SJSA1 (cell line): ENCODE measurements at places on chromosomes 5 and 9.

DNA sequence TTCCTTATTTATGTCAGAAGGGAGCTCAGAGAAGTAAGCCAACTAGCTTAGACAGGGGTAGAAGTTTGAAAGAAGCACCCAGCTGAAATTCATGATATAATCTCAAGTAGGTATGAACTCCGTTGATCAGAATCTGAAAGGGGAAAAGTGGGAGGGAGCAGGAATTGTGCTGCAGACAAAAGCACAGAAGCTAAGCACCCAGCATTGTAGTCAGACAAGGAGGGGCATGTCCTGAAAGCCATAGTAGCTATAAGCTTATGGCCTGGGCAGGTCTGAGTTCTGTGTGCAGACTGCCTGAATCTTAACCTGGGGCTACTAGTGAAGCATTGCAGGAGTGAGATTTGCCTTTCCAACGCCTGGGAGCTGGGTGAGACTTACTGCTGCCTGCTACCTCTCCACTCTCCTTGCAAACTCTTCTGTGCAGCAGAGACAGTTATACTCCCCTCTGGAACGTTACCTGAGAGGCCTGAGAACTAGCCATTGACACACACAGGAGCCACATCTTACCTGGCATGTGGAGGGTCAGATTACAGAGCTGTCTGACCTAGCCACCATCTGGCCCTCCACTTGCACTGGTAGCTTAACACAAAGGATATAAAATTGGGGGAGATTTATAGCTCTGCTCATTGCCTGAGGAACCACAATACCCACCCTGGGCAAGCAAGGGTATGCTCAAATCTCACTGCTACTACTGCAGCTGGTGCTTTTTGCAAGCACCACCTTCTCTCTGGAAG is 9.8 kb upstream of the CYLC2 start:
- DNase-seq: no peak

GRCh38 chr9:118038713-118039112 is 334.5 kb downstream of the TLR4 start:
- DNase-seq: no peak

- no peak for DNase-seq
Observed at GRCh38 chr9:9395539-9395938, 1217.3 kb downstream of the PTPRD start.

DNA sequence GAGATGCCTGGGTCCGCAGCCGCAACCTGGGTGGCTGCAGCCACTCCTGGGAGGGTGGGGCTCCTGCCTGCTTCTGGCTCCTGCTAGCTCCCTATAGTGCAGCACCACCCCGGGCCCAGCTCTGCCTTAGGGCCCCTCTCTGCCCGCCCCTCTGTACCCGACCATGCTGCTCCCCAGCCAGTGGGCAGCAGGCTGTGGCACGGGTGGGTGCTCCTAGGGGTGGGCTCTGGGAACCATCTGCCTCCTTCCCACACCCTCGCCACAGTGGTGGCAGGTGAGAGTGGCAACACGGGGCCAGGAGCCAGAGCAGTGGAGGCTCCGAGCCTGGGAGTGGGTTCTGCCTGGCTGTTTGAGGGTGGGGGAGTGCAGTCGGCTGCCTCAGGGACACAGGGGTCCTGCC is 7.8 kb upstream of the MTMR12 start:
- DNase-seq: no peak

DNA sequence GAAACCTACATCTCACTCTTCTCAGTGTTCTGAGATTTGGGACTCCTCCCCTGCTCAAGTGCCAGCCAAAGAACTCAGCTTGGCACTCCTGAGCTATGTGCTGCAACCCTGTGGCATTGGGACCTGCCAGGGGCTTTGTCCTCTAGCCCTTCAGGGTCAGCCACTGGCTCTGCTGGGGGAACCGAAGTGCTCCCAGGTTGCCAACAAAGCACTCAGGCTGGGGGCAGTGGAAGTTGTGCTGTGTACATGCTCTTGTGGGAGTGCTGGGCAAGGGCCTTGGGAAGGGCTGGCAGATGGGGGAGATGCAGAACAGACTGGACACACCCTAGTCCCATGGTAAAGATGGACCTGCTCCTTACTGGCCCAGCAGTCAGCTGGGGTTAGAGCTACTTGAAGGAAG is 498.6 kb downstream of the CAAP1 start:
- no peak for DNase-seq

DNA sequence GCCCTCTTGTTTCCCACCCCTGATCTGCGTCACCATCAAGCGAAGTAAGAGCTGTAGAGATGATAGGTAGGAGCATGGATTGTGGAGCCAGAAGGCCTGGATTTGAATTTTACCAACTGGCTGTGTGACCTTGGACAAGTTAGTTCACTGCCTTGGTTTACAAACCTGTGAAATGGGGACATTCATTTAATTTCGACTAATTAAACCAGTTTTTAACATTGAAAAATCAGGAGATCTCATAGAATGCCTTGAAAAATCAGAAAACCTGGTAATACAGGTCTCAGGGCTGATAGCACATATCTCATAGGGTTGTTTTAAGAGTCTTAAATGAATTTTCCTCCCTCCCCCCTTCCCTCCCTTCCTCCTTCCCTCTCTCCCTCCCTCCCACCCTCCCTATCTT is 38.8 kb downstream of the STC2 start:
- no peak for DNase-seq

GRCh38 chr9:136667214-136667939 is 4.7 kb downstream of the EGFL7 start:
- DNase-seq: no peak

GRCh38 chr5:154479160-154479943 is 1.3 kb upstream of the HAND1 start:
- no peak for DNase-seq

DNA sequence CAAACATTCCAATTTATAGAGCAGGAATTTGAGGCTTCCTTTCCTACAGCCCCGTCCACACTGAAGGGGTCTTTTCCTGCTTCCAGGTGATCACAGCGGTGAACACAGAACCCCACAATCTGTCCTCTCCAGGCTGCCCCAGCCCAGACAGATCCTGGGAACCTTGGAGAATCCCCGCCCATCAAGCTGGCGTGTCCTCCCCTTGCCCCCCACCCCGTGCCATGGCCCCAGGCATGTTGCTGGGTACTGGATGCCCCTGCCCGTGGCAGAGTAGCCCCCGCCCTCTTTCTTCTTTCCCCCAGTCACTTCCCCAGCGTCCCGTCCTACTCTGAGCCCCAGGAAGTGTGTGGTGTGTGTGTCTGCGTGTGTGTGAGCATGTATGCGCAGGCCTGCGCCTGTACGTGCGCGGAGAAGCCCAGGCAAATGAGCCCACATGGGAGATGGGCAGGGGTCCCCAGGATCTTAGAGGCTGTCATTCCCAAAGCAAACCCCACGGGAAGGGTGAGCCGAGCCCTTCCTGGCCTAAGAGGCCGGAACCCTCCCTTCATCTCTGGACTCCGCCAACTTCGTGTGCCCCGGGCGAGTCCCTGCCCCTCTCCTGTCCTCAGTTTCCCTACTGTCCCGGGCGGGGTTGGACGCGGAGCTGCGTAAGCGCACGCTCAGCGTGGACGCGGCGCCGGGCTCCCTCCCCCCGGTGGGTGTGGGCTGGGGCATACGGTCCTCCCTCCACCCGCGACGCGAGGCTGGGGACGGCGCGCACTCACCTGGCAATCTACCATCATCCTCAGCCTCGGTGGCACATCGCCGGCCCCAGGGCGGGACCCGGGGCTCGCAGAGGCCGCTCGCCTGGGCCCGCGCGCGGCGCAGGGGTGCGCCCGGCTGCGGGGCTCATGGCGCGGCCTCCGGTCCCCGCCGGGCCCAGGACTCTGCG is 15.2 kb downstream of the GBGT1 start:
- DNase-seq: no peak
